ENCODE measurements at places on chromosomes 4 and X.

DNA sequence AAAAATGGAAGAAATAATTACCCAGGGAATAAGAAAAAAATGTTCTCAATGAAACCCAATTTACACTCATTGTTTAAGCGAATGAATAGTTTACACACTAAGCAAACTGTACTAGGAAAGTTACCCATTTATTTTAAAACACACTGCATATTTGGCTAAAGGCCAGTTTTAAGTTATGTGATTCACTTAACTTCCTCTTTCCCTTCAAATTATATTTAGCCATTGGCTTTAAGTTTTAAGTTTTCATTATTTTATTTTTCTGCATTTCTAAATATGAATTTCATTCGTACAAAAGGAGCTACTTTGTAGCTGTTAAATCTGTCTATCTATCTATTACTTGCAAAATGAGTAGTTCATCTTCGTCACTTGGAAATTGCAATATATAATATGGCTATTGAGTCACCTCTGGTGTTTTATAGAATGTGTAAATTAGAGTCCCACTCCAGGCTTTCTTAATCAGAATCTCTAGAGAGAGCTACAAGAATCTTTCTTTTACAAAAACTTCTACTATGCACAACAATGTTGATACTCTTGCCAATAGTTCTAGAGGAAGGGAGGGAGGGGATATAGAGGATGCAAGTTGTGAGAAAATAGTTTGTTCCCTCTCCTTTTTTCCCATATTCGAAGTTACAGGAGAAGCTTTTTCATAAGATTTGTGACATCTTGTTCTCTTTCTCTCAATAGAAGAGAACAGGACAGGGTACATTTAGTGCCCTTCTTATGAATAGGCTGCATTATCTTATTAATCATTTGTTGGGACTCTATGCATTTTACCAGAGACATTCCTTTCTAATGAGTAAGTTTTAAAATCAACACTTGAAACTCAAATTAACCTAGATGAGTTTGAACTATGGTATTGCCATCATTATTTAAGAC, 41.8 kb downstream of the SULT1B1 start:
- no peak for DNase-seq

DNA sequence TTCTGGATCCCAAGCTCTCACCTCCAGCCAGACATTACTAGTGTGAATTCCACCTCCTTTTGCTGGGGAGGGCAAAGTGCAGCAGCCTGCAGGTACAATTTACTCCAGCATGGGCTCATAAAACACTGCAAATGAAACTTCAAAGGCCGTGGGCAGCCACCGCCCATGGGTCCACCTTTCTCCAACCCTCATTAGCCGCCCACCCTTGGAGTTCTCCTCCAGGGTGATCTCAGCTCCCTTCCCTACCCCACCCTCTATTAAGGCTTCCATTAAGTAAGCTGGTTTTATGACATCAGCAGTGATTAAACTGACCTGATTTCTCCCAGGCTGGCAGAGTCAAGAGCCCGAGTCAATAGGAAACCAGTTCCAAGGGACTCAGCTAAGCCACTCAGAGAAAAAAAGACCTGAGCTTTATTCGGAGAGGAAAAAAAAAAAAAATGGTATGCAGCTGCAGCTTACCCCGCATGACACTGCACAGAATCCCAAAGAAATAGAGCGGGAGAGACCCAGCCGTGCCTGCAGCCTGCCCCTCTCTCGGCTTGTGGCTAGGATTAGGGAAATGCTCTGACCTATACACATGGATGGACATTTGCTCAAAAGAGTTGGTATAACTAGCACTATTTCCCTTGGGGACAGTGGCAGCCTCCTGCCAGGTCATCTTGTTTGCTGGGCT, 319.6 kb downstream of the PTTG2 start:
- DNase-seq, result no peak

DNA sequence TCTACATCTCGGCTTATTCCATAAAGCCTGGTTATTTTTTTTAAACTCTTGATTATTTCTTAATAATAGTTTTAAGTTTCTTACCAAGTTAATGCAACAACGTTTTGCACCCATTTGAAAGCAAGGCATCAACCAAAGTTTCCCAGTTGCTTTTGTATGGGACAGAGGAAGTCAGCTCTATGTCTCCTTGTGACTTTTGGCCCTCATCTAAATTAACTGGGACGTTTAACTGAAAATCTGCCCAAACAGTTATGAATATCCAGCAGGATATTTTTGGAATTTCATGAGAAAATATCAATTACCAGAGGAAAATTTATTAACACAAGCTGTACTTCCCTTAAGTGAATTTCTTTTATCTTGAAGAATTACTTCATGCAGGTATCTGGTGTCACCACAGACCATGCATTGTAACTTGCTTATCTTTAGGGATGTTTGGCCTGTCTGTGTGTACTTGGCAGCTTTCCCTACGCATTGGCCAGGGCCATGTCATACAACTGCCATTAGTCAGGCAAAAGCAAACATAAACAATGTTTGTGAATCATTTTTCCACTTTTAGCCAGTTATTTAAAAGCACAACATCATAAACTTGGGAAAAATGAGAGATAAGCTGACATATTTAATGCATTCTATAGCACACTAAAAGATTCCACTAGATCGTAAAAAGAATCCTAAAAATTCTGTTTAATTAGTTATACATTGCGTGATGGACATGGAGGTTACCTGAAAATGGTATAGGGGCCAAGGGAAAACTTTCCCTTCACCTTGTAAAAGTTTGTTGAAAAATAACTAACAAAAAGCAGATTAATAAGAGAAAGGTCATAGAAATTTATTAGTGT, 101.4 kb upstream of the PDE5A start:
- DNase-seq, result no peak

GRCh38 chr4:173488656-173489055, 41.4 kb downstream of the HAND2 start:
- DNase-seq, result no peak

DNA sequence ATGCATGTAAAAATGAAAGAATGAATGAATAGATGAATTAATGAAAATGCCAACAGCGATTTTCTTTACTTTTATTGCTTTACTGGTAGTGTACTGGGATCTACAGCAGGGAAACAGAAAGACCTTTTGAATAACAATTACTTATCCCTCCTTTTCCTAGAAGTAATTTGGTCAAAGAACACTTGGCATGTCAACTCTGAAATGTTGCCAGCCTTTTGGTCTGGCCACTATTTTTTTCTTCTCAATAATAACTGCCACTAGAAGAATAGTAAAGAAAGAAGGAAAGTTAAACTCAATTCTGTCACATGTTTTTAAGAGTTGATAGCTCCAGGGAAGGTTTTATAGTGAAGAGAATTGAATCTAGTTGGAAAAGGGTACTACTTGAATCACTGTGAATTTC, 52.9 kb downstream of the EPHA5 start:
- DNase-seq, result no peak

DNA sequence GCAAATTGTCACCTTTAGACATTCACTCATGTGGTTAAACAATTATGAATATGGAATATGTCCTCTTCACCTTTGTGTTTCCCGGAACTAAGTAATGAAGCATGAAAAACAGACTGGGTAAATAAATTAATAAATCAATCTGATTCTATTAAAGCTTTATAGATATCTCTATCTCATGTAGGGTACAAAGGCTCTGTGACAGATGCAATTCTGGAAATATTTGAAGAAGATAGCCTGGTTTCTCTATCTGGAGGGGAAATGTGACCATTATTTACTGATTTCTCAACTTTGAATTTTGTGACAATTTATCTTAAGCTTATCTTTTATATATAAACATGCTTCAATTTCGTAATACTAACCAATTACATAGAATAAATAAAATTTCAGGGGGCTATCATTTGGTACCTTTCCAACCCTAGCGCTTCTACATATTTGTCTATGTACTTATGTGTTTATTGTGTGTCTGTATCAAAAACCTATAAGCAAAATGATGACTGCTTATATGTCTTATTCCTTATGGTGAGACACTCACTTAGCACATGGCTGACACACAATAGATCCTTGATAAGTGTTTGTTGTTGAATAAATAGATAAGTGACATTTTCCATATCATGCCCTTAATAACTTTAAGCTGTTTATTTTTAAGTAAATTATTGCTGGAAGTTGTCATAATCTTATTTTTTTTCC, 9.9 kb downstream of the CTSO start:
- DNase-seq, result no peak

DNA sequence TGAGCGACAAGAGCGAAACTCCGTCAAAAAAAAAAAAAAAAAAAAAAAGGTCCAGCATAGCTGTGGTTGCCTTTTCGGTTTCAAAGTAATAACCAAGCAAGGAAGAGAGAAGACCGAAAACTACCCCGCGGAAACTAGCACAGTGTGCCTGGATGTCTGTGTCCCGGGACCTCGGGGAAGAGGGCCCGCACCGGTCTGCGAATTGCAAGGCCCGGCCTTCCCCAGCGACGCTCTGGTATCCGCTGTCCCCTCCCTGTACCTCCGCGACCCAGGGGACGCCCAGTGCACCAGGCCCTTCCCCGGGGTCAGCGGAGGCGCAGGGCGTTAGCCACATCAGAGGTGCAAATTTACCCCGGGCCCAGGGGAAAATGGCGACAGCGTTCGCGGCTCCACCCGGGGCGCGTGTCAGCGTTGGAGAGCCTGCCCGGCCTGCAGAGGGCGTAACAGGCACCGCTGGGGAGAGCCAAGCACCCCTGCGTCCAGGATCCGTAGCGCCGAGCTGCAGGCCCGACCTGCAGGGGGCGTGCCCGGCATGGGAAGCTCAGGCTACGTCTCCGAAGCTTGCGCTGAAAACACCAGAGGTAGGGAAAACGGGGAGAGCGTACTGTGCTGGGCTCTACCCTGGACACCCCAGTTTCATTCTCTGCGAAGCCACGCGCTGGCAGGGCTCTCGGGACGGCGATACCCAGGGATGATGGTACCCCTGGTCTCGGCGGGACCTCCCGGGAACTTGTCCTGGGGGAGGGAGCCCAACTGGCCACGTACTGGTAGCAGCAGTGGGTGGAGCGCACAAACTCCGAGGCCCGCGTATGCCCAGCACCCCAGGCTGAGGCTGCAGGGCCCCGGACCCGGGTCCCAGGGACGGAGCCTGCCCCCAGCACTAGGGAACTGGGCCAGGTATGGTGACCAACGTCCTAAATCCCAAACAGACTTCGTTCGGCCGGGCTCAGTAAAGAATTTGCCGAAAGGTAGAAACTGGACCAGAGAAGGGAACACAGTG, 16.2 kb downstream of the NKX6-1 start:
- no peak for DNase-seq

- DNase-seq, result no peak
These were observed 49.6 kb downstream of the GRIA2 start for GRCh38 chr4:157270108-157270507.

GRCh38 chr4:185003596-185004351, 14.5 kb upstream of the HELT start:
- no peak for DNase-seq

DNA sequence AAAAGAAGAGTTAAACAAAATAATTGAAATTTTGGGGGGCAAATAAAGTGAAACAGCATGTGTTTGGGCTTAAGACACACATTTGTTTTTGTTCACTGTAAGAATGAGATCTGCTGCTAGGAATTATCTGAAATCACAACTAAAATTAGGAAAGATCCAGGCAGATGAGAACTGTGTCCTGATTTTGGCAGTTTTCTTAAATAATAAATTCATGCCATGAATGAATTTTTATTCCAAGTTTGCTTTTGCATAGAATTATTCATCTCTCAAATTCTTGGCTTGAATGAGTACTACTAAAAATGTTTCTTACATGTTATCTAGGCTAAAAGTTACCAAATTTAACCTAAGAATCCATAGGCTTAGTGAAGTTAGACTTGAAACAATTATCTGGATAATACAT, 321.7 kb downstream of the ANK2 start:
- DNase-seq, result no peak

- no peak for DNase-seq
These were observed 89.4 kb downstream of the EFNB1 start for GRCh38 chrX:68918202-68918601.

DNA sequence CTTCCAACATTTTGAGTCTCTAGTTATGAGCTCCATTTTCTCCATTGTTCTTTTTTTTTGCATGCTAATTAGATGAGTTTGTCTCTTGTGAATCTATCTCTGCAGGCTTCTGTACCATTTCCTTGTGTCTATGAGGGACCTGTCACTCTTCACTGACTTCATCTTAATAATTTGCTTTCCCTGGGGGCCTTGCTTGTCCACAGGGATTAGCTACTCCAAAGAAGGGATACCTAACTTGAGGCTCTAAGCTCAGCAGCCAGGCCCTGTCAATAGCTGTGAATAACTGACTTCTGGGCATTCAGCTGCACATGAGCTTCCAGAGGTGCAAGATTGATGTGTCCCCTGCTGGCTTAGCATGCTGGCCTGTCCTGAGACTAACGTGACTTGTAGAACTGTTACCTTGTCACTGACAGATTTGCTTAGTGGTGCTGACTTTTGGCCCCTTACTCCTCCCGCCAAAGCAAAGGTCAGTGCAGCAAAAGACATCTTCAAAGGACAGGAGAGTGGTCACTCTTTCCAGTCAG, 124.6 kb downstream of the AFF2 start:
- DNase-seq, result no peak

DNA sequence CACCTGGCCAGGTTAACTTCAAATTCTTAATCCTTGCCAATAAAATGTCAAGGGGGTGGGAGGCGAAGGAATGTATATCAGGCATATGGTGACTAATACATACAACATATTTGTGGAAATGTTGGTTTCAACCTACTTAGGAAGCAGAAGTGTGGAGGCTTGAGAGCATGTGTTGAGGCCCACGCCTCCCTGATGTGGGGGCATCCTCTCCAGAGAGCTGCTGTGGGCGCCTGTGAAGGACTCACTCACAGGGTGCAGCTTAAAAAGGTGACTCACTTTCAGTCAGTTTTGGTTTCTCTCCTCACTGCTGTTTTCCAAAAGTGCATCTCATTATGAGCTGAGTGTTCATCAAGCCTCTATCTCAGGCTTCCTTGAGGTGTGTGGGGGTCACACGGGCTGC, 27.5 kb downstream of the LNX1 start:
- DNase-seq, result peak; percentile 90

GRCh38 chrX:65677954-65678469, 10.6 kb downstream of the MSN start:
- DNase-seq, result peak; percentile 83

DNA sequence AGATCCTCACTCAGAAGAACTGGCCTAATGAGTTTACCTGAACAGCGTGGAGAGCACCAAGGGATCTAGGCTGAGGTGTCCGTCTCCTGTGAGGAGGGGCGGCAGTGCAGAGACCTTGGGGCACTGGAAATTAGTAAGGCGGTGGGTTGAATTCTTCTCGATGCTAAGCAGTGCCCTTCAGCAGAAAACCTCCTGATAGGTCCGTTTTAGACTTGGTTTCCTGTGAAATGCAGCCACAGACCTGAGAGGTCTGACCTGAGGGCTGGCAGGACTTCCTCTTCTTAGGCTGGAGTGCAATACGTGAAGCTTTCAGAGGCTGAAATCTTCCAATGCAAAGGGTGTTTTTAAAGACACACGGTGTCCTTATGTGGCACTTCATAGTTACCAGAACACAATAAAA, at the start of gene CLNK:
TSS of gene CLNK (minus strand) at position 138 of the 400 bp plus-strand sequence. CDS start 16,899 bp downstream, outside the sequence.
- no peak for DNase-seq

- no peak for DNase-seq
These were observed 10.4 kb downstream of the SLC10A7 start for GRCh38 chr4:146511381-146511780.

DNA sequence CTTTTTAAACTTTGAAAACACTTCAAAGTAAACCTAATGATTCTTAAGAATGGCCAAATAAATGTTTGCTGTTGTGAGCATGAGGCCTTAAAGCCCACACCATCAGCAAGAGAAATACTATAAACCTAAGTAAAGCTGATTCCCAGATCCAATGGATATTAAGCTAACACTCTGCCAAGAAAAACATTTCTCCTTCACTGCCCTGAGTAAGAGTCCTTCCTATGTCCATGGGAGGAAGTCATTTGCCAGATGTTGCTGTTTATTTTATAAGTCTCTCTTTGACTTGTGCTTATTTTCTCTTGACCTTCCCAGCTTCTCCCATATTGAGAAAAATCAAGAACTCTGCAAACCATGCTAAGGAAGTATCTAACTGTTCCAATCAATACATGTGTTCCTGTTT, 154.3 kb upstream of the EDNRA start:
- DNase-seq, result no peak

Measured in fibroblast of skin of left biceps (primary cell).